NCI-H524 (cell line): ENCODE measurements at places on chromosomes 11 and 22.

- no peak for DNase-seq
These were observed 72.0 kb downstream of the PPFIBP2 start for GRCh38 chr11:7585816-7586215.

- peak; percentile 32 for DNase-seq
These were observed 102.1 kb downstream of the RASSF10 start for GRCh38 chr11:13110929-13111812.

DNA sequence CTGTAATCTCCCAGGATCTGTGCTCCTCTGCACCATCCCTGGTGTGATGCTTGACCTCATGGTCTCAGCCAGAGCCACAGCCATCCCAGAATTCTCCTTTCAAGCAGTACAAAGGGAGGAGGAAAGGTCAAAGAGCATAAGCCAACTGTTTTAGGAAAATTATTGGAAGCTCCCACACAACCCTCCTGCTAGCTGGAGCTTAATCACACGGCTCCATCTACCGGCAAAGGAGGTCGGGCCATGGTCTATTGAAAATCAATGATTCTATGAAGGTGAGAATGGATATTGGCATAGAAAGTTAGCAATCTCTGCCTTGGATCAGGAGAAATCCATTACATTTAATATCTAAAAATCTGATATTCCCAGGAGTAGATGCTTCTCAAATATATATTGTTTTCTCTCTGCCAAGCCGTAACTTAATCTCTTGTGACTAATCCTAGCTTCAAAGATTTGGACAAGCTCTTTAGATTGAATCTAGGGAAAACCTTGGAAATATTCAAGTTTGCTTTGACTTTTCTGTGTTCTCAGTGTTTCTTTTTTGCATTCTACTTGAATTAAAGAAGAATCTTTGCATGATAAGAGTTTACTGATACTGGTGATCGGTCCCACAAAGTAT is 259.6 kb downstream of the NTM start:
- no peak for DNase-seq

- DNase-seq: no peak
These were observed 50.8 kb downstream of the FLRT1 start for GRCh38 chr11:64086258-64087123.

GRCh38 chr11:125941619-125942611 is 3.9 kb upstream of the VSIG10L2 start:
- DNase-seq: peak; percentile 91

GRCh38 chr11:131138731-131139130 is 222.5 kb upstream of the SNX19 start:
- DNase-seq: no peak

- no peak for DNase-seq
These were observed 110.1 kb upstream of the ASPHD2 start for GRCh38 chr22:26318975-26319374.

- DNase-seq: no peak
These were observed 35.0 kb upstream of the LMO2 start for GRCh38 chr11:33926671-33927552.

- peak; percentile 46 for DNase-seq
These were observed 133.4 kb downstream of the DCDC1 start for GRCh38 chr11:31236143-31236542.

- peak; percentile 87 for DNase-seq
These were observed 132.4 kb downstream of the MN1 start for GRCh38 chr22:27668828-27669797.

DNA sequence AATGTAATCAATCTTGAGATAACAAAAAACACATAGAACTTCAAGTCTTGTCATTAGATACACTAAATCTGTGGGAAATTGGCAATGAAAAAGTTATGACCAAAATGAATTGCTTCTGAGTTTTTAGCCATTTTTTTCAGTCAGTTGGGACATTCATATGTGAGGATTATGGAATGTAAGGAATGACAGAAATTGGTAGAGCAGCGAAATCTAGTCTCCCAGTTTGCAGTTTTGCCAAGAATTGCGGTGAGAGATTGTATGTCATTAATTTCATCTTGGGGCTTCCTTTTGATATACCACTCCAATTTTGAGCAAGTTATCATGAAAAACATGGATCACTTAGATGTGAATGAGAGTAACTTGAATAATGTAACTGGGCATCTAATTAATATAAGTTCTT is 49.9 kb downstream of the SIK2 start:
- no peak for DNase-seq

DNA sequence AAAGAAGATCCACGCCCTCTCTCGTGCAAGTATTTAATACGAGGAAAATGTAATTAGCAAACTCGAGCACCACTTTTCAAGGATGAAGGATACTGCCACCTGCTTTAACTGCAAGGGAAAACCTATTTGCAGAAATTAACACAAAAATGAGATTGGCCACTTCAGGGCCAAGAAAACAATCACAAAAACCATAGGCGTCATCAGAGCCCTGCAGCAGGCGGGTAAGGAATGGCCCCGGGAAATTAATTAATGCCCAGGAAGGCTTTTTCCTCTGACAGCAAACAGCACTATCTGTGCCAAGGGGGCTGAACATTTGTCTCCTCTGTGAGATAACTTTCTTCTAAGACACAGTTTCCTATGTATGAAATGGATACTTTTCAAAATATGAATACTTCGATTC is 255.7 kb downstream of the CTTN start:
- peak; percentile 91 for DNase-seq

GRCh38 chr11:65716774-65717405 is 3.7 kb downstream of the RNASEH2C start:
- no peak for DNase-seq

DNA sequence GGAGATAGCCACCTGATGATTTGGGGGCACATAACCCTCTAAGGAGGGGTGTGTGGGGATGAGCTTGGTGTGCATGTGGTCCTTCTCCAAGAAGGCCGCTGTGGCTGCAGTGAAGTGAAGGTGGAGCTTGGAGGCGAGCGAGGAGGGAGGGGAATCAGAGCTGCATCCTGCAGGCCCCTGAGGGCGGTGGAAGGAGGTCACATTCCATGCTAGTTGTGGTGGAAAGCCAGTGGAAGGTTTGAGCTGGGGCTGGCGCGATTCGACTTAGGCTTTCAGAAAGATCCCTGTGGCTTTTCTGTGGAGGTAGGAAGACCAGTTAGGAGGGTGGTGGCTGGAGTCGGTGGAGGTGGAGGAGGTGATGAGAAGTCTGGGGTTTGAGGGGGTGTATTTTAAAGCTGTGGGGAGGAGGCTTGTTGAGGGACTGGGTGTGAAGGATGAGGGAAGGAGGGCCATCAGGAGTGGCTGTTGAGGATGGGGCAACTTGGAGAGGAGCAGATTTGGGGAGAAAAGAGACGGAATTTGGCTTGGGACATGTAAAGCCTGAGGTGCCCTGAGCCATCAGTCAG is 62.0 kb downstream of the TBC1D22A start:
- DNase-seq: no peak

- DNase-seq: no peak
These were observed 7.8 kb downstream of the TAF1D start for GRCh38 chr11:93733474-93733873.

DNA sequence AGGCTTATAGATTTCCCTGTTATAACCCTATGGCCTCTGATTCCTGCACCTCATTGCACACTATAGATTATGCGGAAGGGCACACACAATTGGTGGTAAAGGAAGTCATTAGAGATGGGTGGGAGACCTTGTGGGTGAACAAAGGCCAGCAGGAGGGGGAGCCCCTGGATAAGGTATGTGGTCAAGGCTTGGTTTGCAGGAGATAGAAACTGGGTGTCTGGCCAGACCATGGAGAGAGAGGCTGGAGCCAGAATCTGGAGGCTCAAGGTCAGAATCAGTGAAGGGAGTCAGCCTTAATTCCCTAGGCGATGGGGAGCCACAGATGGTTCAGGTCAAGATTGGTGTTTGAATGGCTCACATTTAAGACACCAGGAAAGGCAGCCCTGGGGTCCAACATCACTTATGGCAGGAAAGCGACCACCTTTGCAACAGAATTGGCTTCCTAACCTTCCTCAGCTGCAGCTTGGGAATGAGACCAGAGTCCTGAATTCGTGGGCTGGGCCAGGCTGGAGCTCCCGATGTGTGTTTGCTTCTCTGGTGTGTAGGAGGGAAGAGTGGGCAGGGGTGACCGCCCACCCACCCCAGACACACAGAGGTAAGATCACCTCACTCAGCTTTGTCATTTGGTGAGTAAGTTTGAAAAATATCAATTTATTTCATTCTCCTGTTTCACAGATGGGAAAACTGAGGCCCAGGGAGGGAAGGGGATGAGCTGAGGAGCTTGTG is 22.7 kb upstream of the SCUBE1 start:
- DNase-seq: no peak

- DNase-seq: no peak
These were observed 30.3 kb downstream of the GNB1L start for GRCh38 chr22:19824212-19824925.

DNA sequence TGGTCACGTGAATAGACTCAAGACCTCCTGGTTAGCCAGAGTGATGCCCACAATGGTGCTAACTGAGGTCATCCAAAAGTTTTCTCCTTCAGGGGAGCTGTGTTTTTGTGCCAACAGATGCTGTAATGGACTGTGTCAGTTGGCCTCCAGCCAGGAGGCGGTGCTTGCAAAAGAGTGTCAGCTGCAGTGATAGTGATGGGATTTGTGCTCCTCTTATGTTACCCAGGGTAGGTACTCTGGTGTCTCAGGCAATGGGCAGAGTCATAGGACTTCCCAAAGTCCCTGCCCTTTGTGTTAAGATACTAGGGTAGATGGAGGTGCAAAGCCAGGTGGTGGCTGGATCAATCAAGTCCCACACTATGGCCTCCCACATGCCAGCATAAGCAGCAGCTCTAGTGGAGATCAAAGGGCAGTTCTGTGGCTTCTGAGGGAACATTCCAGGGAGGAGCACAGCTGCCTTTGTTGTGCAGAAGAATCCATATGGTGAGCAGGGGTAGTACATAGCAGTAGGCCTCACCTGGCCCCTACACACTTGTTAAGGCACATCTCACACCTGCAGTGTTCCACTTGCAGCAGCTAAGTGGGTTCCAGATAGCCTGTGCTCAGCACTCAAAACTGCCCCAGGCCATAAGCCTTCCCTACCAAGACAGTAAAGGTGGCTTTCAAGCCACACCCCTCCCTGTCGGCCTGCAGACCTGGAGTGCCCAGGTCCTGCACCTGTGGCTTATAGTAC is 9.4 kb upstream of the FANCF start:
- DNase-seq: peak; percentile 87

- DNase-seq: no peak
These were observed 48.5 kb upstream of the MN1 start for GRCh38 chr22:27850000-27850521.

DNA sequence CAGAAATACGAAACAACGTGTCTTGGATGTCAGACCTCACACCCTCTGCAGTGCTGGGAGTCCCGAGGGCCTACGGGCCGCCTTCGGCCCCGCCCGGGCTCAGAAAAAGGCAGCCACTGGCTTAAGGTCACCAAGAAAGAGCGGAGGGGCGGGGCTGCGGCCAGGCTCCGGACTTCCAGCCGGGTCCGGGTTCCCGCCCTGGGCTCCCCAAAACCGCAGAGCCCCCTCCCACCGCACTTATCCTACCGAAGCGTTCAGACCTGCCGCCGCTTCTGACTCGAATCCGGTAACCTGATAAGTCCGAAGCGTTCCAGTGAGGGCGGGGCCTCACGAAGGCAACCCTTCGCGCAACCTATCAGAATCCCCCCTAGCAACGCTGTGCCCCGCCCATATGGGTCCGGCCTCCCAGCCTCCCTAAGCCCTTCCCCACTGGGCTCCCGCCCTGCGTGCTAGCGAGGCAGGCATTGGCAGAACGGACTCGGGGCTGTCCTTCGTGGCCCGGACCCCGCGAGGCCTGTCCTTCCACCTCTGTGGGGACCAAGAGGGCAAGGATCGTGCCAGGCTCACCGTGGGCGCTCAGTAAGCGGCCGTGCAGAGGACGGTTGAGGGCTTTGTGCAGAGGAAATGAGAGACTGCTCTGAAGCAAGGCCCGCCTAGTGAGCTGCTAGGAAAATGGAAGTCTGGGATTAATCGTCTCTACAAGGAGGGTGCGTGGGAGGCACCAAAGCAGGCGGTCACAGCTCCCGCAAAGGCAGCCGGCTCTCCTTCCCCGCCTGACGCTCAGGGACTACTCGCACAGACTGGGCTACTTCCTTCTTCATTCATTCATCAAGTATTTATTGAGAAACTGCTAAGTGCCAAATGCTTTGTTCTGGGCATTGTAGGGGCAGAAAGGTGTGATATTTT is at the start of gene NAGA:
Gene NAGA (minus strand): TSS at position 296 of the 906 bp plus-strand sequence. CDS start 515 bp downstream, outside the sequence.
- peak; percentile 98 for DNase-seq

- DNase-seq: peak; percentile 11
These were observed 37.1 kb downstream of the MCM5 start for GRCh38 chr22:35437049-35437448.

- no peak for DNase-seq
These were observed 12.1 kb downstream of the CECR2 start for GRCh38 chr22:17381192-17381913.

DNA sequence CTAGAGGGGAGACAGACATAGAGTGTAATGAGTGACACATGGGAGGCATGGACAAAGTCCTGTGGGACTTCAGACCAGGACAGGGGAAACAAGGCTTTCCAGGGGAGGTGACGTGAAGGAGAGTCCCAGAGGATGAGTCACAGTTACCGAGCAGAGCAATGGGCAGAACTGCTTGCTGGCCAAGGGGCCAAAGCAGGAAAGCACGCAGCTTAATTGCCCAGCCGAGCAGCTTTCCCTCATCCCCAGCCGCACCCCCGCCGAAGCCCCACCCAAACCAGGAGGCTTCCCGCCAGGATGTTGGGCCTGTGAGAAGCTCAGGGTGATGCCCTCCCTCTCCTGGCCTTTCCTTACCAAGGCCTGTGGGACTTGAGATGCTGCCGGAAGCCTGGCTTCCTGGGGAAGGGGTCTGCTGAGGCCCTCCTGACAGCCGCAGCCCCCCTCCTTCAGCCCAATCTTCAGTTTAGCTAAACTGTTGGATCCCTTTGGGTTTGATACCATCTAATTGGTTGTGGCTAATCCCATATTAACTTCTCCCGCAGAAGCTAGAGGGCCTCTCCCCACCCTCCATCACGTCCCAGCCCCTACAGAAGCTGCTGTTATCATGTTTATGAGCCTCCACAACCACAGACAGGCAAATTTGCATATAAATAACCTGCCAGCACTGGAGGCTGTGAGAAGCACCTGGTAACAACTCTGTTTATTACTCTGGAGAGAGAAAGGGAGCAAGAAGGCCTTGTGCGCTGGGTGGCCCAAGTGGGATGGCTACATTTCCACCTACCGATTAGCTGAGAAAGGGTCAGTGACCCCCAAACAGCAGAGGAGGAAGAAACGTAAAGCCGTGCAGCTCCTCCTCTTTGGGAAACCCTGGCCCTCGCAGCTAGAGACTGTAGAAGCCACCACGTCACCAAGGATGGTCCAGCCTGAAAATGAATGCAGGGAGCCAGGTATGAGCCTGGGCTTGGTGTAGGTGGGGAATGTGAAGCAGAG is 80.0 kb downstream of the TRIM29 start:
- no peak for DNase-seq

- DNase-seq: no peak
These were observed 440.4 kb downstream of the INSC start for GRCh38 chr11:15555161-15555560.

- no peak for DNase-seq
These were observed 53.6 kb downstream of the BRD1 start for GRCh38 chr22:49774046-49774445.

DNA sequence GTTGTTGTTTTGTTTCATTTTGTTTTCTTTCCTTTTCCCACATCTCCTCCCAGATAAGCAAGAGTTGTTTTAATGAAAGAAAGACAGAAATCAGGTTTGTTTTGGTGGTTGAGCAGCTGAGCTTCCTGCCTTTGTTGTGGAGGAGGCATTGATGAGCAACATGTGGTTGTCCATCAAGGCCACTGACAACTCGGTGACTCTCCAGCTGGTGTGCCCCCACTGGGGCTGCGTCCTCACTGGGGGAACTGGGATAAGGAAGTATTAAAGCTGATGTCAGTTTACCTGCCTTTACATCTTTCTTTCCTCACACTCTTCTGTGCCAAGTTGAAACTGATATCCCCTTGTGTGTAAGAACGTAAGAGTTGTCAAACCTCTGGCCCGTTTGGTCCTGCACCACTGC is 5.9 kb downstream of the VPS26B start:
- no peak for DNase-seq
